Stimulated activated naive CD4-positive, alpha-beta T cell treated with Interleukin-2 at 50 U/mL for 16 hours (primary cell): ENCODE measurements at places on chromosomes 7 and 10.

DNA sequence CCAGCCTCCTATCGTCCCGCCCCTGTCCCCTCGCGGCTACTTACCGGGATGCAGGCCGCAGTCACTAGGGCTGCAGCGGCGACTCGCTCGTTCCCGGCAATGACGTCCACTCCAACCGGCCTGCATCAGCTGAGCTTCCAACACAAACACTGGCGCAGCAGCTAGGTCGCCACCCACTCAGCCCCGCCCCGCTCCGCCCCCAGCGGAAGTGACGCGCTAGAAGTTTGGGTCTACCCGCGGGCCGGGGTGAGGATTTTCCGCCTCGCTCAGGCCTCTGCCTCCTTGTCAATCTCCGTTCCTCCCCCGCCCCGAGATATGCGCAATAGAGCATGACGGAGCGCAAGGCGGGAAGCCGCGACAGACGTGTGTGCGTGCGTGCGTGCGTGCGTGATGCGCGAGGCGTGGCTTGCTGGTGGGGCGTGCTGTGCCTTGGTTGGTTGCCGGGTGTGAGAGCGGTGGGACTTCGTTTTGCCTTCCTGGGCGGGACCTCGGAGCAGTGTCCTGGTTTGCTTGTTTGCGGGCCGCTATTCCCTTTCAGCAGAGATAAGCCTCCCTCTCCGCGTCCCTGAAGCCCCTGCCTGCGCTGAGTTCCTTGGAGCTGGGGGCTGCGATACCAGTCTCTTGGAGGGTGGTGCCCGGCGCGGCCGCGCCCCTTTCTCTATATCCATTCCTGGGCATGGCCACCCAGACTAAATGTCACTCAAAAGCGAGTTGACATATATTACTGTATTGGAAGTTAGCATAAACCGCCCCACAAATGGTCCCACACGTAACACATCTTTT lies at the start of gene PNPLA8:
TSS of gene PNPLA8 (minus strand) at position 151 of the 783 bp plus-strand sequence. CDS start 10,644 bp downstream, outside the sequence.
- DNase-seq: peak; percentile 100

DNA sequence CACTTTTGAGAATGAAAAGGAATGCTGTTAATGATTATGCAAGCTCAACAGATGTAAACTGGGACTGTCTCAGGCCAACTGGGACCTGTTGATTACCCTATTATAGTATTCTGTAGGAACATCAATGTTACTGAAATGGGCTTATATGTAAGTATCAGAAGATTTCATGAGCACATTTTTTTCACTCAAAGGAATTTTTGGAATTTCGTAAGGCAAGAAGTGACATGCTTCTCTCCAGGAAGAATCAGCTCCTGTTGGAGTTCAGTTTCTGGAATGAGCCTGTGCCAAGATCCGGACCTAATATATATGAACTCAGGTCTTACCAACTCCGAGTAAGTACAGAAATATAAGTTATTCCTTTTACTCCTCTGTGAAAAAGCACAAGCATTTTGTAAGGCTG lies 19.2 kb downstream of the NIPSNAP2 start:
- DNase-seq: no peak

GRCh38 chr10:103911021-103911459 lies 6.9 kb downstream of the STN1 start:
- no peak for DNase-seq

DNA sequence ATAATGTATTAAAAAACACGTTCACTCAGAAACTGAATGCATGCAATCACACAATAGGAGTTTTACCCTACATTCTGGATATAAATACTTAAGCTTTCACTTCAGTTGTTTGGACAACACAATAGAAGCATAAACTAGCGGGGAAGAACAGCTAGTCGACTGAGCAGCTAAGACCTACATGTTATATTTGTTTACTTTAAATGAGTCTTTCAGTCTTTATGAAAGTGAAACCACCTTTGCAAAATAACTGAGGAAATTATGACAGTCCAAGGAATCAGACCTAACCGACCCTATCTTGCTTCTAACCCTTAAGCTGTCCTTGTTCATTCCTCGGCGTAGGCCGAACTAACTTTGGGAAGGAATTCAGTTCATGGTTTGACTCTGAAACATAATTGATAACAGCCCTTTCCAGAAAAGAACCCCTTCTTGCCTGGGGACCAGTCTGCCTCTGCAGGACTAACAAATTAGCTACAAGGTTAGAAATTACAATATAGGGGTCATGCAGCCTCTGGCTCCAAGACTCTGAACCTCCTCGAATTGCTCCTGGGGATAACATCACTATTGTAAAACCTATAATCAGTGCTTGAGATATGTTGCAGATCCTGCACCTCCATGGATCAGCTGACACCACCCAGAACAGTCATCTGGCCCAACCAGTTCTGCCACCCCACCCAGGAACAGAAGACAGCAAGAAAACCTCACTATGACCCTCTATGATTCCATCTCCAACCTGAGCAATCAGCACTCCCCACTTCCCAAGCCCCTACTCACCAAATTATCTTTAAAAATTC lies 185.1 kb upstream of the KLF6 start:
- DNase-seq: no peak

DNA sequence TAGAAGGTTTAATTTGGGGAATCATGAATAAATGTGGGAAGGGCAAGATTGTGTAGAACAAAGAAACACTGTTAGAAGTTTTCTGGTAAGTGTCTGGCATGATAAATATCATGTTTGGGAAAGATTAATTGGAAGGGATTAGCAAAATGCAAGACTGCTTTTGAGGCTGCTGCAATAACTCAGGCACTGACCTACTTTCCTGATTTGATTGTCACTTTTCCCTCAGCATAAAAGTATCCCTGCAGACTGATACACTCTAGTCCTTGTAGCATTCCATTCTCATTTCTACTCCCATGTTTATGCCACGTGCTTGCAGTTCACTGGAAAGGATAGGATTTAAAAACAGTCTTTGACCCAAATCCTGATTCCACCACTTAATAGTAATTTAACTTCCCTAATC lies 303.3 kb upstream of the SEMA3A start:
- DNase-seq: no peak

- DNase-seq: no peak
Observed at GRCh38 chr10:29810816-29811215, 176.0 kb upstream of the SVIL start.

DNA sequence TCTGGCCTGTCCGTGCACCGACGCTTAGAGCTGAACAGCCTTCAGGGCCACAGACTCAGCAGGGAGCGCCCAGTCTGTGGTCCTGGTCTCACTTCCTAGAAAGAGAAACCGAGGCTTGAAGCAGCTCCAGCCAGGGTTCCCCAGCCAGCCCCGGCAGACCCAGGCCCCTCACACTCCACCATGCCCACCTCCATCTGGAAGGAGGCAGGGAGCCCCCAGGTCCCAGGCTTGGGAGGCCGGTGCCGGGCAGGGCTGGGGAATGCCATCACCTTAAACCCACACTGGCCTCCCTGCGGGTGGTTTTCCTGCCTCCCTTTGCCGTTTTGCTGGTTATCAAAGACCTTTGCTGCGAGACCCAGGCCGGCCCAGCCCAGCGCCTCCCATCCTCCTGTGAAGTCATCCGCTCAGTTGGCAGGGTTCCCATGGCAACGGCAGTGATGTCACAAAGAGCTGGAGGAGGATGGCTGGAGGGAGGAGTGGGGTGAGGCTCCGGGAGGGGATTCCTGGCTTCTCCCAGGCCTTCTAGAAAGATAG lies 24.0 kb downstream of the ELFN1 start:
- DNase-seq: no peak

GRCh38 chr10:78436706-78437406 lies 403.2 kb downstream of the RPS24 start:
- DNase-seq: no peak

DNA sequence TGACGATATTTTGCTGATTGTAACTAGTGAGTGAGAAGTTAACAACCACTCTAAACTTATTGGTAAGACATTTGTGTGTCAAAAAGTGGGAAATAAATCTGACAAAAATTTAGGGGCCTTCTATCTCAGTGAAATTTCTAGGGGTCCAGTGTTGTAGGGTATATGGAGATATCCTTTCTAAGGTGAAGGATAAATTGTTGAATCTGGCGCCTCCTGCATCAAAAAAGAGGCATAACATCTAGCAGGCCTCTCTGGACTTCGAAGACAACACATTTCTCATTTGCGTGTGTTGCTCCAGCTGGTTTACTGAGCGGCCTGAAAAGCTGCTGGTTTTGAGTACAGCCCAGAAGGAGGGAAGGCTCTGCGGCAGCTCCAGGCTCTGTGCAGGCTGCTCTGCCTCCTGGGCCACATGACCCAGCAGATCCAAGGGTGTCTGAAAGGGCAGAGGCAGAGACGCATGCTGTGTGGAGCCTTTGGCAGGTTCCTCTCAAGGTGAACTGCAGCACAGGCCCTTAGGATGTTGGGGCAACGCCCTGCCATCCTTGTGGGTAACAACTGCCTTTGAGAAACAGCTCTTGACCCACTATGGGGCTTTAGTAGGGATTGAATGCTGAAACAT lies 72.4 kb downstream of the LMBR1 start:
- no peak for DNase-seq

- no peak for DNase-seq
Observed at GRCh38 chr7:99557940-99558305, 519 bp upstream of the ZNF655 start.
